ENCODE measurements at places on chromosomes 4 and X. TPM values are rescaled to one million over a fixed set of nuclear protein-coding genes. Genes with fewer than 3 reads are reported as not detected.

DNA sequence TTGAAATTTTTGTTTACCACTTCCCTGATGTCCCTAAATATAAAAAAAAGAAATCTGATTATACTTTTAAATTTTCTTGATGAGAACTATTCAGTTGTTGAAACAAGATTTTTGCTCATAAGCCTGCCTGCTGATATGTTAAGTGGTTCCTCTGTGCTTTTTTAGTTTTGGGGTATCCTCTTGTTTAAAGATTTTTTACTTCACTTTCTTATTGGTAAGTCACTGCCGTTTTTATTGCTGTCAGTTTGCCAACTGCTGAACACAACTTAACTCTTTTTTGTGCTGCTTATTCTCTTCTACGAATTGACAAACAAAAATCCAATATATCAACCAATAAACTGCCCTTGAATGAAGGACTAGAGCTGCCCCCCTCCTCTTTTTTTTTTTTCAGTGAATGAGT is 39.5 kb downstream of the GUCY1A1 start:
- no peaks in the 10 kb centered on the region for H3K36me3 ChIP-seq
- no peaks in the 10 kb centered on the region for H3K27me3 ChIP-seq

- no peaks in the 10 kb centered on the region for H3K36me3 ChIP-seq
- no peak for DNase-seq
Measured at GRCh38 chrX:109855501-109855900, 122.4 kb upstream of the ACSL4 start.

DNA sequence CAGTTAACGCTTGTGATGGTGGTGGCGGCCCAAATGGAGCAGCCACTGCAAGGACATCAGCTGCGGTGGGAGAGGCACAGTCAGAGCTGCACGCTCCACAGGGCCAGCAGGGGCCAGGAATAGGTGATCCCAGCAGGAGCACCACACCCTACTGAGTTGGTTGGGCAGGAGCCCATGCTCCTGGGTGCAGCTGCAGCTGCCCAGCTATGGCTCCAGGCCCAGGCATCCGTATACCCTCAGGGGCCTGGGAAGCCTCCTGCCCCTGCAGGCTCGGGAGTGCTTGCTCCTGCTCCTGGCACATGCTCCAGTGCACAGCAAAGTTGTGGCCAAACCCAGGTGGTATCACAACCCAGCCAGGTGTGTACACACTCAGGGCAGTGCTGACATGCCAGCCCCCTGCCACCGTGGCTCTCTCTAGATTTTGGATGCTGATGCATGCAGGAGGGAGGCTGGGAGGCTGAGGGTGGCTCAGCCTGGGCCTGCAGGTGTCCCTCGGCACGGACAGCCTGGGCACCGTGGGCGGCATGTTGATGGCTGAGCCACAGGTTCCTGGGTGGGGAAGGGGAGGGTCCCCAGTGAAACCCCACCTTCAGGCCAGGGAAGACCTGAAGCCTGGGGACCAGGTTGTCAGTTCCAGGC is 150.2 kb downstream of the CXXC4 start:
- H3K4me1 ChIP-seq = no peaks in the 10 kb centered on the region
- no peak for DNase-seq
- H3K4me3 ChIP-seq = no peak overlapping the region
- H3K27ac ChIP-seq = no peak overlapping the region
- no peaks in the 10 kb centered on the region for H3K36me3 ChIP-seq

DNA sequence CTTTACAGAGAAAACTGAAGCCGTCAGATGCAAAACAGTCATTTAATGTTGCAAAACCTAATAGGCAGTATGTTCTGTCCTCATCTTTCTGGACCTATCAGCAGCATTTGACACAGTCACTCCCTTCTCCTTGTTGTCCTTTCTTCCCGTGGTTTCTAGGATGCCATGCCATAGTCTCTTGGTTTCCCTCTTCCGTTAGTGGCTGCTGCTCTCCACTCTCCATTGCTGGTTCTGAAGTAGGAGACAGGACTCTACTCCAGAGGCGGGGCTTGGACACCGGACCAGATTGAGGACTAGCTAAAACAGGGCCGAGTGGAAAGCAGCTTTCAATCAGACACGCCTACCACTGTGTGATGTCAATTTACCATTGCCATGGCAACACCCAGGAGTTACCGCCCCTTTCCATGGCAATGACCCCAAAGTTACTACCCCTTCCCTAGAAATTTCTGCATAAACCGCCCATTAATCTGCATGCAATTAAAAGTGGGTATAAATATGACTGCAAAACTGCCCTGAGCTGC is 88.8 kb upstream of the CCDC160 start:
- no peaks in the 10 kb centered on the region for H3K36me3 ChIP-seq
- DNase-seq = no peak
- H3K27me3 ChIP-seq = no peaks in the 10 kb centered on the region
- peak overlapping the region; percentile 51 for H3K4me3 ChIP-seq
- no peaks in the 10 kb centered on the region for H3K4me1 ChIP-seq

DNA sequence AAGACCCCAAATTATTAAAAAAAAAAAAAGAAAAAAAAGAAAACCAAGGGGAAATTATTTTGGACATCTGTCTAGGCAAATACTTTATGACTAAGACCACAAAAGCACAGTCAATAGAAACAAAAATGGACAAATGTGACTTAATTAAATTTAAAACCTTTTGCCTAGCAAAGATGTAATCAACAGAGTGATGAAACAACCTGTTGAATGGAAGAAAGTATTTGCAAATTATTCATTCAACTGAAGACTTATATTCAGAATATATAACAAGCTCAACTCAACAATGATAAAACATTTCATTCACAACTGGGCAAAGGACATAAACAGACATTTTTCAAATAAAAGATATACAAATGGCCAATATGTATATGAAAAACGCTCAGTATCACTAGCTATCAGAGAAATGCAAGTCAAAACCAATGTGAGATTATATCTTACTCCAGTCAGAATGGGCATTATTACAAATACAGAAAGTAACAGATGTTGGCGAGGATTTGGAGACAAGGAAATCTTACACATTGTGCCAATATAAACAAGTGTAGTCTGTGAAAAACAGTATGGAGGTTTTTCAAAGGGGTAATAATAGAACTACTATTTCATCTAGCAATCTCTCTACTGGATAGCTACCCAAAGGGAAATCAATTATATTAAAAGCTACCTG is 67.1 kb downstream of the FAAH2 start:
- no peaks in the 10 kb centered on the region for H3K4me1 ChIP-seq
- no peak overlapping the region for H3K4me3 ChIP-seq
- DNase-seq = no peak
- H3K27ac ChIP-seq = no peak overlapping the region
- H3K27me3 ChIP-seq = no peaks in the 10 kb centered on the region

DNA sequence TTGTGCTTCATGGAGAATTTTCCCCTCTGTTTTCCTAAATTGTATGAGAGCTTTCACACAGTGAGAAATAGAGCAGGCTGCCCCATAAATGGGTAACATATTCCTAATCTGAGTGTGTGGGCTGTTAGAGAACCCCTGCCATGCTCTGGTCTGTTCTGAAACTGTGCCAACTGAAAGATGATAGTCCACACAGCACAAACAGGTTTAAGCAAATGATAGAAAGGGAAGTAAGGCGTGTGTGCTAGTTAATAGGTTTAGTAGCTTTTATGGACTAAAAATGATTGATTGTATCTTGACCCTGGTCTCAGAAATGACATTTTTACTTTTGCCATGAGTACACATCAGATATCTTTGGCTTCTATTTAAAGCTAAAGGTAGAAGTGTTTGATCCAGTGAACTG is 106.2 kb downstream of the PRRG1 start:
- H3K27me3 ChIP-seq = no peaks in the 10 kb centered on the region
- H3K4me1 ChIP-seq = peaks cover 9% of the 10 kb centered on the region
- H3K4me3 ChIP-seq = no peak overlapping the region
- no peak for DNase-seq
- H3K36me3 ChIP-seq = no peaks in the 10 kb centered on the region
- H3K27ac ChIP-seq = no peak overlapping the region

DNA sequence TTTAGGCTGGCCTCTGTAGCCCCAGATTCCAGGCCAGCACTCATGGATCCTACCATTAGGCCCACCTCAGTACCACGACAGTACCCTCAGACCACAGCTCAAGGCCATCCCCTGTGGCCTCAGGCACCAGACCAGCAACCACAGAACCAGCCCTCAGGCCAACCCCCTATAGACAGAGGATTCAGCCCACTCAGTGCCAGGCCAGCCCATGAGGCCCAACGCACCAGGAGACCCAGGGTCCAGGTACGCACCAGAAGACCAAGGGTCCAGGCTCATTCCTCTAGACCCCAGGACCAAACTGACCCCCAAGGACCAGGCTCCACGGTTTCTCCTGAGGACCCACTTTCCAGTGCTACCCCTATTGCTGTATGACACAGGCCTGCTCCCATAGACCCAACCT is 39.5 kb upstream of the MAGEC2 start:
- no peak for DNase-seq
- no peak overlapping the region for H3K27ac ChIP-seq
- no peaks in the 10 kb centered on the region for H3K4me1 ChIP-seq
- H3K4me3 ChIP-seq = no peak overlapping the region
- H3K36me3 ChIP-seq = no peaks in the 10 kb centered on the region

- H3K27ac ChIP-seq = no peak overlapping the region
- no peaks in the 10 kb centered on the region for H3K27me3 ChIP-seq
- H3K4me3 ChIP-seq = no peak overlapping the region
- no peaks in the 10 kb centered on the region for H3K36me3 ChIP-seq
- no peaks in the 10 kb centered on the region for H3K4me1 ChIP-seq
Measured at GRCh38 chr4:136526517-136526916, 1005.8 kb downstream of the PCDH18 start.

- no peak overlapping the region for H3K27ac ChIP-seq
- H3K36me3 ChIP-seq = no peaks in the 10 kb centered on the region
Measured at GRCh38 chrX:54891573-54891972, 29.1 kb upstream of the TRO start.

DNA sequence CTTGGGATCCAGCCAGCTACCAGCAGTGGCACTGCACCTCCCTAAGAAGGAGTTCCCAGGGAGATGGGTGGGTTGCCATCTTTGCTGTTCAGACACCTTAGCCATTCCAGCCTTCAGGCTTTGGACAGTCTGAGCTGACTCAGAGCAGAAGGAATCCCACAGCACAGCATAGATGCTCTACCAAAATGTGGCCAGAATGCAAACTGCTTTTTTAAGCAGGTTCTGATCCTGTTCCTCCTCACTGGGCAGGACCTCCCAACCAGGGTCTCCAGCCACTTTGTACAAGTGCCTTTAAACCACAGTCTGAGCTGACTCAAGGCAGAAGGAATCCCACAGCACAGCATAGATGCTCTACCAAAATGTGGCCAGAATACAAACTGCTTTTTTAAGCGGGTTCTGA is 209.0 kb downstream of the NPNT start:
- H3K36me3 ChIP-seq = peaks cover 17% of the 10 kb centered on the region
- no peak for DNase-seq
- H3K4me1 ChIP-seq = no peaks in the 10 kb centered on the region
- no peaks in the 10 kb centered on the region for H3K27me3 ChIP-seq
- no peak overlapping the region for H3K4me3 ChIP-seq

DNA sequence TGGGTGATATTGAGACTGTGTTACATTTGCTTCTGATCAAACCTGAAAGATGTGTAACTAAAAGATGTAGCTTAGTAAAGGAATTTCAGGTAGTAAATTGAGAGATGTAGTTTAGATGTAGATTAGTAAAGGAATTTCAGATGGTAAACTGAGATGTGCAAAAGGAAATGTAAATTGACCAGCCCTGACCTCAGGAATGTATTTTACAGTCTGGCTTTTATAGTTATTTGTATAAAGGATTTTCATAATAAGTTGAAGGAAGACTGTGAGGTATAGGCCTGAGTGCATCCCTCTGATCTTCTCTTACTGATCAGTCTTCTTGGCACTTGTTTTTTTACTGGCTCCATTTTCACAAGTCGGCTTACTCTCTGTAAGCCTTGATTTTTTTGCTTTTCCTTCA is 3.2 kb downstream of the KLHL2 start:
- no peak for DNase-seq
- no peak overlapping the region for H3K4me3 ChIP-seq
- H3K36me3 ChIP-seq = peaks cover 4% of the 10 kb centered on the region
- peak overlapping the region; percentile 76 for H3K27ac ChIP-seq

DNA sequence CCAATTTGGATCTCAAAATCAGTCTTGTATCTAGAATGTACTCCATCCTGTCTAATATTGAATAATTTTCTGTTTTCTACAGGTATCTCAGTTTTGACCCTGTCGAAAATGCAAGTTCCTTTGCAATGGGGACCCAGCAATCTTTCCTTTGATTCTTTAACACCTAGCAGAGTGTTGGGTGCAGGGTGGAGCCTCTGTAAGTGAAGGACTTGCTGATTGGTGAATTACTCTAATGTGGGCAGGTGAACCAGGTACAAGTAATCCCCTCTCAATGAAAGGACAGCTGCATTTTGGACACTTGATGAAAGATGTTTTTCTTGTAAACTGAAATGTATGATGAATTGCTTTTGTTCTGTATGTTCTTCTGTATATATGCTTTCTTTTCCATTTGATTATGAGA is 54.9 kb downstream of the NWD2 start:
- H3K4me3 ChIP-seq = no peak overlapping the region
- H3K4me1 ChIP-seq = no peaks in the 10 kb centered on the region
- H3K27me3 ChIP-seq = no peaks in the 10 kb centered on the region

GRCh38 chr4:80306260-80306659 is 29.3 kb upstream of the CFAP299 start:
- peaks cover 5% of the 10 kb centered on the region for H3K4me1 ChIP-seq
- H3K27me3 ChIP-seq = no peaks in the 10 kb centered on the region
- H3K36me3 ChIP-seq = no peaks in the 10 kb centered on the region
- peak overlapping the region; percentile 72 for H3K27ac ChIP-seq
- no peak overlapping the region for H3K4me3 ChIP-seq

DNA sequence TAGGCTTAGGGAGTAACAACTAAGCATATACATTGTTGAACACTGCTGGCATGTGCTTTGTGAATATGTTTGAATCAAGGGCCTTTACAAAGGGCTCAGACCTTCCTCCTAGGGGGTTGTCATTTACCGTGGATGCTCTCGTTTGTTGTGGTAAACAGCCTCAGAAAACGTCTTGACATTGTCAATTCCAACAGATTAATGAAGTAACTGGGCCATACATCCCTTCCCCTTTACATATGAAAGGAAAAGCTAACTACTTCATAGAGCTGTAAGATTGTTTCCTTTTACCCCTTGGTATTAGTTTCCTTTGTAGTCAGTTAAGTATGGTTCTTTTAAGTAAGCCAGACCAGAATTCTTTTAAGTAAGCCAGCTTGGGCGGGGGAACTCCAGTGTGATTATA is 42.9 kb downstream of the FAT4 start:
- no peaks in the 10 kb centered on the region for H3K36me3 ChIP-seq
- no peak overlapping the region for H3K4me3 ChIP-seq
- no peak overlapping the region for H3K27ac ChIP-seq
- DNase-seq = no peak
- no peaks in the 10 kb centered on the region for H3K27me3 ChIP-seq
- H3K4me1 ChIP-seq = no peaks in the 10 kb centered on the region

DNA sequence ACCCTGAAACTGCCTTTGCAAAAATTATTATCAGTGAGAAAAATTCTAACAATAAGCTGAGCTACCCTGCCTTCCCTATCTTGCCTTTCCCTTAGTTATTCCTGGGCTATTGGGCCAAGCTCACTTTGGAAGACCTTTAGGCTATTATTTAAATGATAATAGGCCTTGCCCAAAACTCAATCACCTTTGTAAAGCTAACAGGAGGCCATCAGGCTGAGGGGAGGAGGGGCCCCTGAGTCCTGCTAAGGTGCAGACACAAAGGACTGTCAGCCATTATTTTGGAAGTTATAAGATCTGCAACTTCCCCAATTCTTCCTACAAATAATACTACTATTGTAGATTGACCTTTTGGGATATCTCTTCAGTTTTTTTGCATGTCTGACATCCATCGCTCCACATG is 278.8 kb upstream of the DIAPH2 start:
- no peak for DNase-seq
- no peaks in the 10 kb centered on the region for H3K27me3 ChIP-seq
- no peaks in the 10 kb centered on the region for H3K36me3 ChIP-seq
- no peak overlapping the region for H3K27ac ChIP-seq

H2BW1 gene
- not detected for polyA plus RNA-seq

MTNR1A gene
- polyA plus RNA-seq = not detected

PAGE2B gene
- 0.31 TPM for polyA plus RNA-seq

STPG2 gene
- not detected for polyA plus RNA-seq

TIGD2 gene
- polyA plus RNA-seq = 0.84 TPM

CFAP99 gene
- polyA plus RNA-seq = 0.13 TPM

PRR32 gene
- not detected for polyA plus RNA-seq
